ENCODE measurements at places on chromosomes 16 and 17. TPM values are rescaled to one million over a fixed set of nuclear protein-coding genes. Genes with fewer than 3 reads are reported as not detected.

Gene NPW
- polyA plus RNA-seq = 1.4 TPM

Gene KRT39
- not detected for polyA plus RNA-seq

Gene TBX21
- polyA plus RNA-seq = 1.7 TPM

Gene TRAF7
- 30.2 TPM for polyA plus RNA-seq

GRCh38 chr17:79654960-79655382, 44.1 kb upstream of the RBFOX3 start:
- DNase-seq = no peak
- H3K4me1 ChIP-seq = no peaks in the 10 kb centered on the region
- H3K4me3 ChIP-seq = no peak overlapping the region
- H3K27me3 ChIP-seq = no peaks in the 10 kb centered on the region
- no peak overlapping the region for H3K27ac ChIP-seq
- no peaks in the 10 kb centered on the region for H3K36me3 ChIP-seq

DNA sequence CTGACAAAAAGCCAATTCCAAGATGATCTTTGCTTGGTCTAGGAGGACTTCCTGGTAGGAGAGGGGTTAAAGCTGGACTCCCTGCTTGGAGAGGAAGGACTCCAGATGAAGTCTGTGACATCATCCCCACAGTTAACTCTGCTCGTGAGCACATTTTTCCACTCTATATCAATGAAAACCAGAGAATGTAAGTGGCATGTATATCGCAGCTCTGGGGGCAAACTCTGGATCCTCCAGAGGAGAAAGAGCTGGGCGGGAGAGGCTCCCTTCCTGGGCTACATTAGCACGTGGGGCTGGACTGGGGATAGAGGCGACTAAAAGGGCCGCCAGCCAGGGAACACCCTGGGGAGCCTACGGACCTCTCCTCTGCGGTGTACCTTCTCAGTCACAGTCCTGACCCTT, 34.1 kb downstream of the HIC1 start:
- H3K36me3 ChIP-seq = peaks cover 5% of the 10 kb centered on the region
- peak overlapping the region; percentile 93 for H3K27ac ChIP-seq
- H3K4me3 ChIP-seq = peak overlapping the region; percentile 16
- no peaks in the 10 kb centered on the region for H3K27me3 ChIP-seq
- H3K4me1 ChIP-seq = peaks cover 70% of the 10 kb centered on the region
- DNase-seq = no peak

DNA sequence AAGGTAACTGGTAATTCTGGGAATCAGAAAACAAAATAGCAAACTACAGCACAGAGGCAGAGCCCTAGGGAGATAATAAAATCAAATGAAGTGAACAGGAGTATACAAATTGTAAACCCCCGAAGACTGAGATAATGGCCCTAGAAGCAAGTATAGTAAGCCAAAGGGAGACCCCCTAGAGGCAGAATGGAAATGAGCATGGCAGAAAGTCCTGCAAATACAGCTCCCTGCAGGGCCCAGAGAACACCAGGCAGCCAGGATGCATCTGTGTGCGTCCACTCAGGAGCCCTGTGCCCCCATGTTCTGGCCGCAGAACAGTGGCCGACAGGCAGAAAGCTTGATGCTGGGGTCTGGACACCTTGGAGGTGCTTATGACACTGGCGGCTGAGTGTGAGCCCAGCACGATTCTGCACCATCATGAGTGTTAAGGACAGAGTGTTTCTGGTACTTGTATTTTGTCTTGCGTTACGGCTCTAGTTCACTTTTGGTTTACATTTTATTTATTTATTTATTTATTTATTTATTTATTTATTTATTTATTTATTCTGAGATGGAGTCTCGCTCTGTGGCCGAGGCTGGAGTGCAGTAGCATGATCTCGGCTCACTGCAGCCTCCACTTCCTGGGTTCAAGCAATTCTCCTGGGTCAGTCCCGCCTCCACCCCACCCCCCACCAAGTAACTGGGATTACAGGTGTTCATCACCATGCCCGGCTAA, 48.7 kb downstream of the RGS9 start:
- DNase-seq = no peak
- no peak overlapping the region for H3K4me3 ChIP-seq
- no peaks in the 10 kb centered on the region for H3K27me3 ChIP-seq
- H3K4me1 ChIP-seq = peaks cover 22% of the 10 kb centered on the region
- no peak overlapping the region for H3K27ac ChIP-seq
- H3K36me3 ChIP-seq = no peaks in the 10 kb centered on the region

DNA sequence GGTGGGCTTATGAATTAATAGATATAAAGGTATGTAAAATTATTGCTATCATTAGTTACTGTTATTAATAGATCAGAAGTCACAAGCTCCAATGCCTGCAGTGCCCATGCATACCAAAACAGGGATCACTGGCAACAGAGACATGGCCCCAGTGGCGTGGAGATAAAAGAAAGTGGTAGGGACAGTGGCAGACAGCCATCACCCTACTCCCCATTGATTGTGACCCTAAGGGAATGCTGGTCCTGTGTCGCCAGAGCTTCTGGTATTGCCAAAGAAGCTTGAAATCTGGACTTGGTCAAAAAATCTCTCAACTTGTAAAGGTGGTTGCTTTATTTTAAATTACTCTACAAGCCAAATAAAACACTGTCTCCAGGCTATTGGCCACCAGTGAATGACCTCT, 279.1 kb downstream of the IRX3 start:
- no peaks in the 10 kb centered on the region for H3K36me3 ChIP-seq
- H3K27me3 ChIP-seq = no peaks in the 10 kb centered on the region
- no peak overlapping the region for H3K4me3 ChIP-seq
- no peaks in the 10 kb centered on the region for H3K4me1 ChIP-seq
- no peak for DNase-seq
- no peak overlapping the region for H3K27ac ChIP-seq

- H3K4me3 ChIP-seq = no peak overlapping the region
- H3K27ac ChIP-seq = no peak overlapping the region
- H3K4me1 ChIP-seq = no peaks in the 10 kb centered on the region
- no peak for DNase-seq
- no peaks in the 10 kb centered on the region for H3K36me3 ChIP-seq
- H3K27me3 ChIP-seq = no peaks in the 10 kb centered on the region
Observed at GRCh38 chr17:74097450-74098135, 105.9 kb upstream of the RPL38 start.

- H3K4me1 ChIP-seq = no peaks in the 10 kb centered on the region
- no peaks in the 10 kb centered on the region for H3K27me3 ChIP-seq
- H3K36me3 ChIP-seq = no peaks in the 10 kb centered on the region
- no peak overlapping the region for H3K27ac ChIP-seq
- DNase-seq = no peak
Observed at GRCh38 chr16:80082906-80083305, 457.9 kb upstream of the DYNLRB2 start.
